ENCODE measurements at places on chromosomes 5 and 9. TPM values are rescaled to one million over a fixed set of nuclear protein-coding genes. Genes with fewer than 3 reads are reported as not detected.

- no peak for DNase-seq
Observed at GRCh38 chr9:4638968-4639367, 23.1 kb upstream of the PLPP6 start.

DNA sequence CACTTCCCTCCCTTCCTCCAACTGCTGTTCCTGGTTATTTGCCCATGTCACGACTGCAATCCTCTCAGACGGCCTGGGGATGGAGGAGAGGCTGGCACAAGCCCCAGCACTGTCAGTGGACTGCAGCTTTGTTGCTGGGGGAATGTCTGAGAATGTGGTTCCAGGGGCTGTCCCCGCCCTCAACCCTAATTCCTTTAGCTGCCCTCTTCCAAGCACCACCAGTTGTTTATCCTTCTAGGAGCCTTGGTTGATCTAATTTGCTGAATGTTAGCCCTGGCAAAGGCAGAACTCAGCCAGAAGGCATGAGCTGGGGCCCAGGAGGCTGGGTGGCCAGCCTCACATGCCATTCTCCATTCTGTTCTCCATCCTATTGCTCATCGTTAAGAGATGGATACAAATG is 51.6 kb downstream of the ADAM19 start:
- no peak for DNase-seq

GRCh38 chr5:135494196-135494595 is 41.6 kb downstream of the NEUROG1 start:
- DNase-seq, result no peak

- DNase-seq, result no peak
Observed at GRCh38 chr5:4229414-4230292, 634.0 kb downstream of the IRX1 start.

- DNase-seq, result peak; percentile 53
Observed at GRCh38 chr9:130243015-130243881, 22.3 kb upstream of the HMCN2 start.

GRCh38 chr9:72149231-72149975 is at the start of gene GDA:
TSS of gene GDA (plus strand) at chr9:72149440. CDS start at chr9:72149560, 120 bp downstream.
- DNase-seq, result peak; percentile 10

PCDHGB6 gene
- 1.9 TPM for total RNA-seq

DNA sequence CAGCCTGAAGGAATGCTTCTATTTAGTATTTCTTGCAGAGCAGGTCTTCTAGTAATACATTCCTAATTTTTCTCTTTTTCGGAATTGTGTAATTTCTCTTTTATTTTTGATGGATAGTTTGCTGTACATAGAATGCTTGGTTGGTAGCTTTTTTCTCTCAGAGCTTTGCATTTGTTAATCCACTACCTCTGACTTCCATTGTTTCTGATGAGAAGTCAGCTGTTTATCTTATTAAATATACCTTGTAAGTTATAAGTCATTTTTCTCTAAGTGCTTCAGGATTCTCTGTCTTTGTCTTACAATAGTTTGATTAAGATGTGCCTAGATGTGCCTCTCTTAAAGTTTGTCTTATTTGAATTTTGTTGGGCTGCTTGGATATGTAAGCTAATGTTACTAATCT is 101.9 kb downstream of the HTR1A start:
- peak; percentile 2 for DNase-seq

ATOX1 gene
- 52.2 TPM for total RNA-seq

C1QTNF2 gene
- not detected for total RNA-seq

DNA sequence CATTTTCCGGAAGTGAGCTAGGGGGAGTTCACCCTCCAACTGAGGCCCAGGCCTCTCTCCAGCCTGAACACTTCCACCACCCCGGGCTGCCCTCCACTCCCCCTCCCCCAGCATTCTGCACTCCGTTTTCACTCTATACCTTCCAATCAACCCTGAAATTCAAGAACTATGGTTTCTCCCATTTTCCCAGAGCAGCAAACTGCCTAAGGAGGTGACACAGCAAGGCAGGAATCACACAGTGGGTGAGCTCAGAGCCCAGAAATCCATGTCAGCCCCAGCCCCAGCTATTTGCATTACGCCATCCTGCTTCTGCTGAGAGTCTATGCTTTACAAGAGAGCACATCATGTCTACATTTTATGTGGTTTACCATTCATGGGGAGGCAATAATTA is 11.9 kb downstream of the MSX2 start:
- peak; percentile 94 for DNase-seq

DNA sequence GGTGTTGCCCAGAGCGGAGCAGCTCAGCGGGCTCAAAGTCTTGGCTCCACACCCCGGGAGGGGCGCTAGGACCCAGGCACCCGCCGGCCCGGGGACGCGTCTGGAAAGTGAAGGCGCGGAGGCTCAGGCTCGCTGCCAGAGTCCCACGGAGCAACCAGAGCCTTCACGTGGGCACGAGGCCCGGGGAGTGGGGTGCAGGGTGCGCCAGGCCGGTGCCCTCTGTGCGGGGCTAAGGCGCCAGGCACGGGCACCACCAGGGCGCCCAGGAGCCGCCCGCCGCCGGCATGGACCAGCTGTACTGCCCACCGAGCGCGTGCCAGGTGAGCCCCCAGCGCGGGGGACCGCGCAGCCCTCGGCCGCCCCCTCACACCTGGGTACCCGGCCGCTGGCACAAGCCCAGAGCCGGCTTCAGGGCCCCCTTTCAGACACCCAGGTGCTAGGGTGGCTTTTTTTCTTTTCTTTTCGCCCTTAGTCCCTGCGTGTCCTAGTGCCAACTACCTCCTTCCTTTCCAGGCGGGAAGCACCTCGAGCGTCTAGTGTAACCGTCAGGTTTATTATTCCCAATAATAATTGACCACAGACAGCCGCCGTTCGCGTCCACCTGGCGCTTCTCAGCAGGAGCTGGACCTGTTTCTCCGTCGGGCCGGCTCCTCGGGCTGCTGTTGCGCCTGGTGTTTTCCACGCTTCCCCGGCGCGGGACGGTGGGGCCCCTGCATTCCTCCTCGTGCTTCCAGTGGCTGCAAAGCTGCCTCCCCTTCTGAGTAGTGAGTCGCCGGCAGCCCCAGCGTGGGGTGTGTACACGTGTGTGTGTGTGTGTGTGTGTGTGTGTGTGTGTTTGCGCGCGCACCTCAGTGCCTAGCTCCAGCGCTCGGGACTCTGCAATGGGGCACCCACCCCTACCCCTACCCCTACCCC is 30.1 kb upstream of the PDE8B start:
- peak; percentile 40 for DNase-seq

DNA sequence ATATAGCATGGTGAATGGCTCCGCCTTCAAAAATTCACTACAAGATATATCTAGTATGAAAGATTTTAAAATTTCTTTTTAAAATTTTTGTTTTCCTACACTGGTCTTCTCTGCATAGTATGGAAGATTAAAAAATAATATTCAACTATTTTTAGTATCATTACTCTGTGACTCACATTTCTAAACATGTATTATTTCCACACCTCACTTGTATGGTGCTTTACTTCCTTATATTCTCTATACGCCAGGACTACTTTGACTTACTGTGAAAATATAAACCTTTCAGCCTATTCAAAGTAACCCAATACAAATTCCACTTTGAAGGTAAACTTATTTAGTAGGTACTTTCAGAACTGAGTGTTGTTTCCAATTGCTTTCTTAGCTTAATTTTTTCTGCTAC is 26.8 kb upstream of the TXNDC8 start:
- DNase-seq, result no peak

GRCh38 chr9:84137968-84138367 is 157.4 kb downstream of the RMI1 start:
- DNase-seq, result no peak
